NCI-H524 (cell line): ENCODE measurements at places on chromosomes 11 and 22.

GRCh38 chr11:128493570-128493965, 93.8 kb downstream of the ETS1 start:
- no peak for DNase-seq

DNA sequence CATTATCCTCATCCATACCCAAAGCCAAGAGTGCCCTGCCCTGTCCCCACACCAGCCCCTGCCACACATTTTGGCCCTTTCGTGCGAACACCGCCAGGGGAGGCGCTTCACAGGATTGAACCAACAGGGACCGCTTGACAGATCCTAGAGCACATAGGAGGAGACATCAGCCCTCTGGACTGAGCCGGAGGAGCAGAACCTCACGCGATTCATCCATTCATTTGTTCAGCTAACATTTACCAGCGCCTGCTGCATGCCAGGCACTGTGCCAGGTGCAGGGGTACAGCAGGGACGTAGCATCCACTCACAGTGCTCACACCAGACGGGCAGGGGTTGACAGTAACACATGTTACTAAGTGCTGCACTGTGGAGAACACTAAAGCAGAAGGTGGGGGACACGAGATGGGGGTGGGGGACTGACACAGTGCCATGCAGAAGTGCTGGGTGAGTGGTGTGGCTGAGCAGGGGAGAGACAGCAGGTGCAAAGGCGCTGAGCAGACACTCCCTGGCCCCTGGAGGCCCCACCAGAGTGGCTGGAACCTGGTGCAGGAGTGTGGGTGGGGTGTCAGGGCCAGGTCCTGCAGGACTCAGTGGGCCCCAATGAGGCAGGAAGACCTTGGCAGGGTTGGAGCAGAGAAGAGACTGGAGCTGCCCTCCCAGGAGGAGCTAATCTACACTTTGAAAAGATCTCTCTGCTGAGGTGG, 3.4 kb downstream of the GNAZ start:
- no peak for DNase-seq

GRCh38 chr22:28112548-28113043, 193.5 kb upstream of the PITPNB start:
- peak; percentile 83 for DNase-seq

GRCh38 chr22:23565305-23565914, 14.7 kb downstream of the IGLL1 start:
- peak; percentile 32 for DNase-seq

GRCh38 chr11:119367661-119368120, 13.8 kb downstream of the USP2 start:
- DNase-seq = peak; percentile 14

- DNase-seq = no peak
These were observed 1404.8 kb downstream of the LRRC4C start for GRCh38 chr11:40054631-40055030.
